ENCODE measurements at places on chromosomes 2 and 18. TPM values are rescaled to one million over a fixed set of nuclear protein-coding genes. Genes with fewer than 3 reads are reported as not detected.

DNA sequence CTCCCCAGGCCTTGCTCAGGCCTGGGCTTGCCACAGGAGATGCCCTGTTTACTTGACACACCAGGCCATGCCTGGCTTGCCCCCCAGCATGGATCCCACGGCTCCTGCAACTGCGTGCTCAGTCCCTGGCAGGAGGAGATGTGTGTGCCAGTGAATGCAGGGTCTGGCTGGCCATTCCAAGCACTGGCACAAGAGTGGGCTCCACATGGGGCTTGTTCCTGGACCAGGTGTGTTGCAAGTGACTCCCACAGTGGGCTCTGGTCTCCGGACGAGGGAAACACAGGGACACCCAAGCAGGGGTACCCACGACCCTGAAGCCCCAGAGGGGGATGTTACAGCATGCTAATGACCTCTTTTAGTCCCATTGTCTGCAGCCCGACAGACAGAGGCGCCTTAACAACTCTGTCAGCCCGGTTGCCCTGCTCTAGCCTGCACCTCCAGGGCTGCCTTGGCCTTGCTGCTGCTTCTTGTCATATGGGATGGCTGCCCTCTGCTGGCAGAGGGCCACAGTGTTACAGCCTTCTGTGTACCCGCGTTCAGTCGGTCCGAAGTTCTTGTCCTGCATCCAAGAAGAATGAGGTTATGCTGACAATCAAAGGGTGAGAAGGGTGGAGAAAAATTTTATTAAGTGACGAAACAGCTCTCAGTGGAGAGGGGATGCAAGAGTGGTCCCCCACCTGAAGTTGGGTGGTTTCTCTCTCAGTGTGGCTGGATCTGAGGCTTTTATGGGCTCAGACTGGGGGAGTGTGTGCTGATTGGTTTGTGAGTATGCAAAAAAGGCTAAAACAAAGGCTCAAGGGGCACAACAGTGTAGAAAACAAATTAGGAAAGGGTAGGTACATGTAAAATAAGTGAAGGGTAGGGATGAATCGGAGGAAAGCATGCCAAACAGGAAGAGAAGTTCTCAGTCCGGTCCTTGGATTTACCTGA is 180.4 kb downstream of the MBD5 start:
- DNase-seq: peak; percentile 21

DNA sequence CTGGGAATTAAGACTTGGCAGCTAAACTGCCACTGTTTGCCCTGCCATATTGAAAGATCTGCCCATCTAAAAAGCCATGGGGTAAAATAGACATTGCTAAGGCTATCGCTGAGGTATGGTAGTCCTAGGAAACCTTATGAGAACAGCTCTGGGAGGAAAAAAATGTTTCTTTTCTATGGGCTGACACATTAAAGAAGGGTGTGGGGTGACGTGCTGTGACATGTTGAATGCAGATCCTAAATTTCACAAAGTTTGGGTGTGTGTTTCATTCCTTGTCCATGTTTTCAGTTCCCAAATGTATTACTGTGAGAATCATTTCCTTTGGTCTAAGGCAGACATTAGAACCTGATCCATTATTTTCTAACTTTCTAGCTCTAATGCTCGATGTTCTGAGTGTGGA is 766.4 kb downstream of the BCL11A start:
- no peak for DNase-seq

GREB1L gene
- 8.3 TPM for total RNA-seq

MYCN gene
- total RNA-seq: not detected

DNA sequence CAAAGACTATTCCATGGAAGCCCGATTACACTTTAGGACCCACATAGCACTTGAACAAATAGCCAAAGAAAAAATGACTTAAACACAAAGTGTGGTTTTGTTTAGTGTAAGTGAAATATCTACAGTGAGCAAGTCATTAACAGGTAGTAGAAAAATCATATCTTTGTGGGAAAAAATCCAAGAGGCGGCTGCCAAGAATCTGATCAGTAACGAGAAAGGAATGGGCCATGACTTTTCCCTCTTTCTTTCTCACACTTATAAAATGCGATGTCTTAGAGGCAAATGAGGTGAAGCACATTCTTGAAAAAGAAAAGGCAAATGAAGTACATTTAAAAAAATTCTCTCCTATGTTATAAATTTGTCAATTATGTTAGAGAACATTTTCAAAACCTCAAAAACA is 12.9 kb upstream of the GEMIN6 start:
- peak; percentile 72 for DNase-seq

DNA sequence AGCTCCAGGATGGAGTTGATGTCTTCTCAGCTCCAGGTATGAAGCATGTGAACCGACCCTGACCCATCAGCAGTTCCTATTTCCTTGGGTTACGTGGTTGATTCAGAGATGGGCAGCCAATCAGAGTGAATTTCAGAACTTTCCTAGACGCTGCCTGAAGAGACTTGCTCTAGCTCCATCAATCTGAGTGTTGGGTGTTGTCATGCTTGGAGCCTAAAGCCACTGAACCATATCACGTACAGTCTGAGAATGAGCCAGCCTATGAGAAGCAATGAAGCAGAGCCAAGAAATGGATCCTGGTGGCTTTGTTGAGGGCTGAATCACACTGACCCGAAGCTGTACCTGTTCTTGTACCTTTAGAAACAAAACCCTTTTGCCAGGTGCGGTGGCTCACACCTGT is 19.6 kb upstream of the KLF7 start:
- DNase-seq: no peak

GRCh38 chr2:47173986-47174732 is 19.1 kb upstream of the STPG4 start:
- DNase-seq: no peak

DNA sequence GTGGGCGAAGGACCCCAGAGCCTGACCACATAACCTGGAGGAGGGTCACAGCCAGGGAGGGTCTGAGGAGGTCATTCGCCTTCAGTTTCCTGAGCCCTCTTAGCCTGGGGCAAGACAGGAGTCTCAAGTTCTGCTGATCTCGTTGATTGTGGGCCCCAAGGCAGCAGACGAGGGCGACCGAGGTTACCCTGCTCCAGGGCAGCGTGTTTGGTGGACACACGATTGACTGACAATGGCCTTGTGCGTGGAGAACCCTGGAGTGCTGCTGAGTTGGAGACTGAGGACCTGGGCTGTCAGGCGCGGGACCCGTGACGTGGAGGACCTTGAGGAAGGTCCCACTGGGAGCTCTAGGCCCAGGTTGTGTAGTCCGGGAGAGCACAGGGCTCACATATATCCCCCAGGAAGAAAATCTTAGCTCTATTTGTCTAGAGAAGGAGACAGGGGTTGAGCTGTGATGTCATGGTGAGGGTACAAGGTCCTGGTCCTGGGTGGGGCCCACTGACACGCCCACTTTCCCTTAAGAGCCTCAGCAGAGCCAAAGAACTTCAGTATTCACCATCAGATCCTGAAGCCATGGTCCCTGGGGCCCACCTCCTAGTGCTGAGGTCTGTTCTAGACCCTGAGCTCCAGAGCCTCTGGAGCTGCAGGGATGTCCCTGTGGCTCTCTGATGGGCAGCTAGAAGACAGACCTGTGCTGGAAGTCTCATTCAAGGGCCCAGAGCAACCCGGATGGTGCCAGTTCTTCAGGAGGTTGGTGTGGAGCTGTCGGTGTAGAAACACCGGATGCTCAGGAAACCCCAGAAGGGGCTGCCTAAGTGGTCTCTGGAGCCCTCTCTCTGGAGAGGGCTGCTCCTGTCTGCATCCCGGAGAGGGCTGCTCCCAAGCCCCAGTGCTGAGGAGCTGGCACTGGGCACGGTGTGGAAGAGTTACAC is 53.1 kb downstream of the DYSF start:
- DNase-seq: no peak

PDE11A gene
- 0.97 TPM for total RNA-seq

DNA sequence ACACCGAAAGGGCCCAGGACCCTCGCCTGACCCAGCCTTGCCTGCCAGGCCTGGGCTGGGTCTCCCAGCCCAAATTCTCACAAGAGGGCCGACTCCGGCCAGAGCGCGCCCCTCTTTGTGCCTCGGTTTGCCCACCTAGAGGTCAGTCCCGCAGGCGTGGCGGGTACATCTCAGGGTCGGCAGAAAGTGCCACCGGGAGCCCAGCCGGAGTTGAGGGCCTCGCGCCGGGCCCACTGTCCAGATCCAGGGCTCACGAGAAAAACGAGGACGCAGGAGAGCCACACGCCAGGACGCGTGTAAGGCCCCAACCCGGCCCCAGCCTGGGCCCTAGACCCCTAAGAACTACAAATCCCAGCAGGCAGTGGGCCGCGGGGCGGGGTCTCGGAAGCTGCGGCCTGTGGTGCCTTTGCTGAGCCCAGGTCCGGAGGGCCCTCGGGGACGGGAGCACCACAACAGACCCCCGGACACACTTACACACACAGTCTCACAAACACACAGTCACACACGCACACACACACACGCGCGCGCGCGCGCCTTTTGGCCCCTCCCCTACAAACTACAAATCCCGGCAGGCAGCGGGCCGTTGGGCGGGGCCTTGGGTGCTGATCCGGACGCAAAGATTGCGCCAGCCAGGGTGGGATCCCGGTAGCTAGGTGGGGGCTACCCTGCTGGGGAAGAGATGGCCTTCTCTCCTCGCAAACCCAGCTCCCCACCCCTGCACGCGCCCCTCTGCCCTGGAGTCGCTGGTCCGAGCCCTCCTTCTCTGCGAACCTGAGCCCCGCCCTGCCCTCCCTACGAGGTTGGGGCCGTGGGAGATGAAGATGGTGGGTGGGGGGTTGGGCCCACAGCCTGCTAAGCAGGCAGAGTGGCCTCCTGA is at the start of gene SH2D6:
Gene SH2D6, plus strand, starts transcription at position 583 of the 877 bp plus-strand sequence. CDS start 10,752 bp downstream, outside the sequence.
- DNase-seq: peak; percentile 51

DNA sequence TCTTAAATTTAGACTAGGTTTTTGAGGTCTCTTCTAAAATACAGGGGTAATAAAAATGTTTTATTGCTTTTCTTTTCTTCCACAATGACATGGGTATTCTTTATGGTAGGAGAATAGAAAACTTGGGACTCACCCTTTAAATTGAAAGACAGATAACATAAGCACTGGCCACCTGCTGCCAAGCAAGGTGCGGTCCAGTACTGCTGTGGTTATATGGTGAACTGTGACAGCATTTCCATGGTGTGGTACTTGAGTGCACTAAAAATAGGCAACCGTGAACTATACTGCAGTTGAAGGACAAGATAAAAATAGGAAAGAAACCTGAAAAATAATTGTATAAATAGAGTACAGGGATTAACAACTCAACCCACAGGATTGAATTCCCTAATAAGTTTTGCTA is 54.4 kb upstream of the GRB14 start:
- no peak for DNase-seq

DNA sequence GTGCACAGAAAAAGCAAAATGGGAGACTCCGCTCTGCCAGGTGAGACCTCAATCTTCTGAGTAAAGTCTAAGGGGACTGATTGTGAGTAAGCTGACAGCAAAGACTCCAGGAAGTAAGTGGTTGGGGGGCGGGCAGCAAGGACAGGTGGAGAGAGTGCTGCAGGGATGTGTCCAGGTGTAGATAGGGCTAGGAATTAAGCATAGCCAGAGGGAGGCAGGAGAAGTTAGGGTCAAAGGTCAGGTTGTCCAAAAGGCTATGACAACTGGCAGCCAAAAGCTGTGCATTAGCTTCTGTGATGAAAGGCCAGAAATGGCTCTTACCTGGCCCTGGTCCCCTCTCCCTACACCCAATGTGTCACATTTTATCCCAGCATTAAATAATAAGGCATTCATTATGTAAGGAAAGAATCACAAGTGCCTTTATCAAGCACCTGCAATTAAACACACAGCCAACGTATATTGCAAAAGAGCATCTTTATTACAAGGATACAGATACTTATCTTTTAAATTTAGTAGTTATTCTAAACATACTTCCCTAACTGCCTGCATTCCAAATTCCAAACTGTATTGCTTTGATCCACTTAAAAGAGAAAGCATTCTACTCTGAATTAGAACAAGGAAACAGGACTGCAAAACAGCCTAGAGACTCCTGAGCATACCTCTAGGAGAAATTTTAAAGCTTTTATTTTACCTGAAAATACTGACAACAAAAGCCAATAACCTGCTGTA is 247.9 kb downstream of the IRS1 start:
- DNase-seq: no peak

GRCh38 chr2:170587922-170588321 is 127.2 kb upstream of the SP5 start:
- no peak for DNase-seq

TGFA gene
- not detected for total RNA-seq

GRCh38 chr2:64143169-64144056 is 807 bp downstream of the PELI1 start:
- no peak for DNase-seq

DNA sequence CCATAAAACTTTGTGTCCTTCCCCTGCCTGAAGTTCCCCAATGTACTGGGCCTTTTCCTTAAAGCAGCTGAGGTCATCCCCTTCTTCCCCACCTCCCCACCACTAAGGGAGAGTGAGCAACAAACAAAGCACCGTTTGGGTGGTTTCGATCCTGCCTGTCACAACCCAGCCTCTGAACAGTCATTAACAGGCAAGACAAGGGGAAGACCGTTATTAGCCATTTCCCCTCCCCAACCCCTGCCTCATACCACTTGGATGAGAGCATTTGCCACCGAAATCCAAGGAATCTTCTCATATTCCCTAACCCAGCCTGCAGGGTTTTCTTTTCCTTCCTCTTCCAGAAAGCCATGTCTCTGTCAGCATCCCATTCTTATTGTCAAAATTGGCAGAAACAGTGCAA is 65.6 kb downstream of the STRADB start:
- DNase-seq: peak; percentile 43

GRCh38 chr2:101569886-101570520 is 95.1 kb upstream of the RFX8 start:
- DNase-seq: no peak

Measured in HFFc6 (cell line).